Frontal cortex (tissue), 4 donors: ENCODE measurements at places on chromosomes 3 and 15.

- DNase-seq: no peak
Measured at GRCh38 chr3:194852831-194853508, 167.3 kb downstream of the FAM43A start.

DNA sequence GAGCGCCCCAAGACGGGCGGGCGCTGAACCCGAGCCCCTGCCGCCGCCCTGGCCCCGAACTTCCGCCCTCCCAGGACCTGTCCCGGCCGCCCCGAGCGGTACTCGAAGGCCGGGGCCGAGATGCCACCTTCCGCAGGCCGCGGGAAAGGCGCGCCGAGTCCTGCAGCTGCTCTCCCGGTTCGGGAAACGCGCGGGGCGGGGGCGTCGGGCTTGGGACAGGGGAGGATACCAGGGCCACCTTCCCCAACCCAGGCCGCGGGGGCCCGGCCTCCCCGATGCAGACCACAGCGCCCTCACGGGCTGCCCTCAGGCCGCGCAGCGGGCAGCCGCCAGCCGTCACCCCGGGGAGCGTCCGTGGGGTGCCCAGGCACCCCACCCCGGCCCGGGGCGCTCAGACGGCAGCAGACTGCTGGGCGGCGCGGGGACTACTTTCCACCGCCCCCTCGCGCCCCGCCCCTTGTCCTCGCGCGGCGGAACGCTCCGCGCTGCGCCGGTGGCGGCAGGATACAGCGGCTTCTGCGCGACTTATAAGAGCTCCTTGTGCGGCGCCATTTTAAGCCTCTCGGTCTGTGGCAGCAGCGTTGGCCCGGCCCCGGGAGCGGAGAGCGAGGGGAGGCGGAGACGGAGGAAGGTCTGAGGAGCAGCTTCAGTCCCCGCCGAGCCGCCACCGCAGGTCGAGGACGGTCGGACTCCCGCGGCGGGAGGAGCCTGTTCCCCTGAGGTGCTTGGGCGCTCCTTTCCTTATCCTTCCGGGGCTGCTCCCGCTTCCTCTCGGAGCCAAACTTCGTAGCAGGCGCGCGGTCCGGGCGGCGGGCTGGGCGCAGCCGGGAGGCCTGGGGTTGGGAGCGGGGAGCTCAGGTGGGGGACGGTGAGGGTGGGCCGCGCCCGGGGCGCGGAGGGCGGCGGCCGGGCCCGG lies at the start of gene CTNNB1:
TSS of gene CTNNB1 (plus strand) at position 556 of the 916 bp plus-strand sequence. CDS start 24,564 bp downstream, outside the sequence.
- peak; percentile 88 for DNase-seq

DNA sequence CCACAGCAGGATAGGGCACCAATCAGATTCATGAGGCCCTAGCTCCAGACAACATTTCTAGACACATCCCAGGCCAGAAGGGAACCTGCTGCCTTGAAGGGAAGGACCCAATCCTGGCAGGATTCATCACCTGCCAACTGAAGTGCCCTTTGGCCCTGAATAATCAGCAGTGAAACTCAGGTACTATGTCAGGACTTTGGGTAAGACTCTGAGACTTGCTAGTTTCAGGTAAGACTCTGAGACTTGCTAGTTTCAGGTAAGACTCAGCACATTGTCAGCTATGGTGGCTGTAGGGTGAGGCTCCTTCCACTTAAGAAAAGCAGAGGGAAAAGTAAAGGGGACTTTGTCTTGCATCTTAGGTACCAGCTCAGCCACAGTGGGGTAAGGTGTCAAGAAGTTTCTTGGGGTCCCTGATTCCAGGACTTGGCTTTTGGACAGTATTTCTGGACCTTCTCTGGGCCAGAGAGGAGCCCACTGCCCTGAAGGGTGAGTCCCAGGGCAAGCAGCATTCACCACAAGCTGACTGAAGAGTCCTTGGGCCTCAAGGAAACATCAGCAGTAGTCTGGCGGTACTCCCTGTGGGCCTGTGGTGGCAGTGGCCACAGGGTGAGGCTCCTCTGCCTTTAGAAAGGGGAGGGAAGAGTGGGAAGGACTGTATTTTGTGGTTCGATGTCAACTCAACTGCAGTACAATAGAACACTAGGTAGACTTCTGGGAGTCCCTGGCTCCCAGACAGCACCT lies 13.7 kb upstream of the COL8A1 start:
- no peak for DNase-seq

GRCh38 chr3:153856932-153857331 lies 264.3 kb upstream of the ARHGEF26 start:
- no peak for DNase-seq

- no peak for DNase-seq
Measured at GRCh38 chr3:160780245-160780644, 24.2 kb downstream of the PPM1L start.

GRCh38 chr3:1197051-1197450 lies 104.2 kb downstream of the CNTN6 start:
- no peak for DNase-seq

- no peak for DNase-seq
Measured at GRCh38 chr3:30141178-30141581, 465.2 kb upstream of the TGFBR2 start.

DNA sequence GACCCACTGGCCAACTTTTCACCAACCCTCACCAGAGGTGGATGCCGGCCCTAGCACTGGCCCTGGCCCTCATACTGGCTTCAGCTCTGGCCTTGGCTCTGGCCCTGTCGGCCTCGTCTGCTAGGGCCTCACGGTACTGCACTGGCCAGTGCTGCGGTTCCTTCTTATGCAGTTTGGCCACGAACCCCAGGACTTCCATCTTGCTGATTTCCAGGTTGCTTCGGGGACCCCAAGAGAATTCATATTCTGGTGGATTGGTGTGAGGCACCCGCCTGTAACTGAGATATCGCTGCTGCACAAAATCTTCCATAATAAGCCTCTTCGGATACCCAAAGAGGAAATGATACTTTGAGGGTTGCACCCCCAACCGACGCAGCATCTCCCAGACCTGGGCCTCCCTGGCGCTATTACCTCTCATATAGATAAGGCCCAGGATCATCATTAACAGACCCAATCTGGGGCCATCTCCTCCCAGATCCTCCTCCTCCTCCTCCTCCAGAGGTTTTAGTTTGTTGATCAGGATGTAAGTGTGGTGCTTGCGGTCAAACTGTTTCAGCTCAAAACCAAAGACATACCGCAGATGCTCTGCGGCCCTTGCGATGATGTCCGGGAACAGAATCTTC lies 883 bp downstream of the MAGEF1 start:
- DNase-seq: no peak

DNA sequence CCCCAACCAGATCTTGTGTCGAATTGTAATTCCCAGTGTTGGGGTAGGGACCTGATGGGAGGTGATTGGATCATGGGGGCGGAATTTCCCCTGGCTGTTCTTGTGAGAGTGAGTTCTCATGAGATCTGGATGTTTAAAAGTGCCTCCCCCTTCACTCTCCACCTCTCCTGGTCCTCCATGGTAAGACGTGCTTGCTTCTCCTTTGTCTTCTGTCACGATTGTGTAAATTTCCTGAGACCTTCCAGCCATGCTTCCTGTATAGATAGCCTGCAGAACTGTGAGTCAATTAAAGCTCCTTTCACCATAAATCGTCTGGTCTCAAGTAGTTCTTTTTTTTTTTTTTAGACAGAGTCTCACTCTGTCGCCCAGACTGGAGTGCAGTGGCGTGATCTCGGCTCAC lies 42.3 kb downstream of the NR1D2 start:
- no peak for DNase-seq

- no peak for DNase-seq
Measured at GRCh38 chr3:79947469-79947868, 179.7 kb upstream of the ROBO1 start.

- DNase-seq: no peak
Measured at GRCh38 chr3:150770681-150771080, 7.7 kb upstream of the SIAH2 start.

GRCh38 chr3:132180337-132180791 lies 136.8 kb upstream of the ACP3 start:
- DNase-seq: no peak

- DNase-seq: no peak
Measured at GRCh38 chr3:25910105-25910504, 120.2 kb downstream of the OXSM start.

GRCh38 chr15:75823860-75824613 lies 19.2 kb upstream of the UBE2Q2 start:
- DNase-seq: no peak

GRCh38 chr15:31446546-31446945 lies 119.9 kb downstream of the KLF13 start:
- DNase-seq: no peak

- no peak for DNase-seq
Measured at GRCh38 chr3:169148448-169149348, 514.8 kb downstream of the MECOM start.

DNA sequence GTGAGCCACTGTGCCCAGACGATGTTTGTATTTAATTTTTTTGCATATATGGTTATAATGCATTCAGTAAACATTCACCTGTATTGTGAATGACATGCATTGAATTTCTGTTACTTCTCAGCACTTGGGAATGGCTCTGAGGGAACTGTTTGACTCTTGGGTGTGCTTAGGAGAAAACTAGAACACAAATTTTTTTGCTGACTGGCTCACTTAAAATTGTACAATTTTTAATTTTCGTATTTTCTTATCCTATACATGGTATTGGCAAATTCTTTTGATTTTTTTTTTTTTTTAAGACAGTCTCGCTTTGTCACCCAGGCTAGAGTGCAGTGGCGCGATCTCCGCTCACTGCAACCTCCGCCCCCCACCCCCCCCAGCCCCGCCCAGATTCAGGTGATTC lies 7.2 kb downstream of the ATP11B start:
- no peak for DNase-seq

- no peak for DNase-seq
Measured at GRCh38 chr15:92043283-92043682, 189.8 kb downstream of the SLCO3A1 start.

- no peak for DNase-seq
Measured at GRCh38 chr3:112735926-112736325, 95.0 kb upstream of the CCDC80 start.

DNA sequence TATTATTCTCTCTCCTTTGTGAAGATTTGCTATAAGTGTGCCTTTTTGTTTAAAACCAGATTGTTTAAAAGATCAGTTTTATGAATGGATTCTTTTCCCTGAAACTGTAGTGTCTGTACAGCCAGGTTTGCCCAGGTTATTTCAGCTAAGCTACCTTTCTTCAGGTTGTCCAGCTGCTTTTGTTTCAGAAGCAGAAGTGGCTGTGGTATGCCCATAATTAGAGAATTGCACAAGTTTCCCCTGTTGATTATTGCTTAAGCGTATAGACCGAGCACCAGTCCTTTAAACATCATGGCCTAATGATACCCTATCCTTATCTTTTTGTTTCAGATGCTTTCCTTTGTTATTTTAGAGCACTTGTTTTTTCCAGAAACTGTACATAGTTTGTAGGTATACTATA lies 10.2 kb downstream of the ASB7 start:
- no peak for DNase-seq

GRCh38 chr3:152314677-152315353 lies 46.1 kb downstream of the MBNL1 start:
- DNase-seq: no peak

DNA sequence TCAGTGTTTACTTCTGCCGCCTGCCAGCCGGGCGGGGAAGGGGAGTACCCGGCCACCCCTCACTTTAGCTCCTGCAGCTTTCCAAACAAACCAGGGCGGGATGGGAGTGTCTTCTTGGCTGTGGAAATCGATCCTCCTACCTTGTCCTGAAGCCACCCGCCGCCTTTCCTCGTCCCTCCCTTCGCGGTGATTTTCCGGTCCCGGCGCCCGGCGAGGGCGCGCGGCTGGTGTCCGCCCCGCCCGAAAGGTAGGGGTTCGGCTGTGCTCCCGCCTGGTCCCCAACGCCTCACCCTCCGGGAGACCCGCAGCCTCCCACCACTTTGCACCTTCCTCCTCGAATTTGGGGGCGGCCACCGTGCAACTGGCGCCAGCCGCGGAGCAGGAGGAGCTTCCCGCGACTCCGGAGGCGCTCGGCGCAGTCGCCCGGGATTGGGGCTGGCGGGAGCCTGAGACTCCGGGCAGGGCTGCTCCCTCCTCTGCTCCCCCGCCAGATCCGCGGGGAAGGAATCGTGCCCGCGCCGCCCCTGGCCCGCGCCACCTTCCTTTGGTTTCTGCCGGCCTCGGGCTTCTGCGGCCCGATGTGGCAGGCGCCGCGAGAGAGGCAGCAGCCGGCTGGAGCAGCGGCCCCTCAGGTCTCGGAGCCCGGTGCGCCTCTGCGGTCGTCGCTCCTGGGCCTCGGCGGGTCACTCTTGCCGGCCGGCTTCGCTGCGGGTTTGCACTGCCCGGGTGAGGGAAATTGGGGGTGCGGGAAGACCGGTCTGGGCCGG lies 30.7 kb upstream of the ST3GAL6 start:
- DNase-seq: peak; percentile 54

GRCh38 chr3:193129607-193130006 lies 111.4 kb upstream of the PLAAT1 start:
- no peak for DNase-seq

- no peak for DNase-seq
Measured at GRCh38 chr15:28920781-28921331, 35.1 kb downstream of the APBA2 start.
